ENCODE measurements at places on chromosomes 3 and 15.

GRCh38 chr15:33191591-33191990, 2.9 kb downstream of the FMN1 start:
- no peak for DNase-seq

- no peak for DNase-seq
These were observed 93.8 kb upstream of the RASGRP1 start for GRCh38 chr15:38658431-38658830.

DNA sequence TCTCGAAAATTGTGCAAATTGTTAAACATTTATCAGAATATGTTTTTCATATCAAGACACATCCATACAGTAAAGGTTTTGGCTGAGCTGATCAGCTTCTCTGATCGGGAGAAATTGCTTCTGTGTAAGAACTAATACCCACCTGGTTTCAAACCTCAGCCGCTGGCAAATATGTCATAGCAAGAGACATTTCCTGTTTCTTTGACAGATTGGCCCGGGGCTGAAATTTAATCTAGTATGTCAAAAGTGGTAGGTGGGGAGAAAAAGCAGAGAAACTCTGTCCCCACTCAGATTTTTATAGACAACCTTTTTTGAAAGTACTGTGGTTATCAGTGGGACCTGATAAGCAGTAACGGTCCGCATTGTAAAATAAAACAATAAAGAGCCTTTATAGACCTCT, 88.8 kb upstream of the SLC24A5 start:
- DNase-seq, result no peak

DNA sequence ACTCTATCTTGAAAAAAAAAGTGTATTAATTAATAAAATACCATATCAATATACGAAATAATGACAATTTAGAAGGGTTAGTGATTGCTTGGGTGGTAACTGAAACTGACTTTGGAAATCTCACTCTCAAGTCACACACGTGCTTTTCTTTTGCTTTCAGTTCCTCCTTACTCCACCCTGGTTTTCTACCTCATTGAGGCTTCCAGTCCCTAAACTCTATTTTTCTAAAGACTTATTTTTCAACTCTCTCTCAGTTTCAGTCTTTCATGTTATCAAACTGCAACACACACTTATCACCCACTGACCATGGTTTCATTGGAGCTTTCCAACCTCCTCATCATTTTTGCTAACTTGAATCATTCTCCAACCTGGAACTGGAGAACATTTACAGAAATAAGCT, 23.5 kb downstream of the IL12A start:
- no peak for DNase-seq

DNA sequence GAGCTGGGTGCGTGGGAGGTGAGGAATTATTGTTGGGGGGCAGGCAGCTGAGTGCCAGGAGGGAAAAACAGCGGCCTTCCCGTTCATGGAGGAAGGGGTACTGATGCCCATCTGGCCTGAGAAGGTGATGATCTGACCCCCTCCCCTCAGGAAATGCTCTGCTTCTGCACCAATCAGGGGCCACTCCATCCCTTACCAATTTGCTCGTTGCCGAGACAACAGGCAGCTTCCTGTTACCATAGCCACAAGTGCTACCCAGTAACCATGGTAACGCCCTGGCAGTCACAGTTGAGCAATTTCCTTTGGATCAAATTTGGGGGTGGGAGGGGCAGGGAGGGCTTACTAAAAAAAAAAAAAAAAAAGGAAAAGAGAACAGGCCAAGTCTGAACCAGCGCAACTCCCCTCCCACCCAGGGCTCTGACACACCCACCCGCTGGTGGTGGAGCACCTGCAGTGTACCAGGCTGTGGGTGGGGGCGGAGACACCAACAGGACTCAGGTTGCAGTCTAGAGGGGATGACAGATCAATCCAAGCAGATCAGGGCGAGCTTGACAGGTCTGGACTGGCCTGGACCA, 13.7 kb downstream of the CELF6 start:
- DNase-seq, result no peak

DNA sequence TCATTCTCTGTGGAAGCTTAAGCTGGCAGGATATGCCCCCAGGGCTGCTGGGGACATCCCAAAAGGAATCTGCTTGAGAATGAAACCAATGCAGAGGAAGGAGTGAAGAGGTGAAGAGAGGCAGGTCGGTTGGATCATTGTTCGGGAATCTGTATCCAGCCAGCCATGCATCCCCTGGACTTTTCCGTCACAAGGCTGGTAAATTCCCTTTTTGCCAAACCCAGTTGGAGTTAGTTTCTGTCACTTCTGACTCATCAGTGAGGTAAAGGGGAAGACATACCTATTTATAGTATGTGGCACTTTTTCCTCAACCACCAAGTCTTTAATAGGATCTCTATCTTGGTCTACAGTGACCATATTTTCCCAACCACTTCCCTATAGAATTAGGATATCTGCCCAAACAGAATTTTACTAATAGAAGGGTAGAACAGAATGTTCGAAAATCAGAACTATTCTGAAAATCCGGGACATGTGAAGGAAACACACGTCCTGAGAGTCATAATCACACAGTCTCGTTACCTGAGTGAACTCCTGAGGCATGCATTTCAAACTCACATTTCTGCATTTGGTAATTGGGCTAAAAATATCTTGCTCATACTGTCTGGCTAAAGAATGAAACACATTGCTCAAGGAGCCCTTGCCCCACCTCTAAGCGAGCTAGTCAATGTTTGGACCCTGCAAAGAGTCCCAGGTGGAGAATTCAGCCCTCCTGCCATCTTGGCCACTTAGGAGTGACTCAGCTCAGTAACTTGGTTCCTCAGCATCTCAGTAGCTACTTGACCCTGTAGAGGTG, 289.7 kb upstream of the ADAMTS9 start:
- DNase-seq, result no peak

DNA sequence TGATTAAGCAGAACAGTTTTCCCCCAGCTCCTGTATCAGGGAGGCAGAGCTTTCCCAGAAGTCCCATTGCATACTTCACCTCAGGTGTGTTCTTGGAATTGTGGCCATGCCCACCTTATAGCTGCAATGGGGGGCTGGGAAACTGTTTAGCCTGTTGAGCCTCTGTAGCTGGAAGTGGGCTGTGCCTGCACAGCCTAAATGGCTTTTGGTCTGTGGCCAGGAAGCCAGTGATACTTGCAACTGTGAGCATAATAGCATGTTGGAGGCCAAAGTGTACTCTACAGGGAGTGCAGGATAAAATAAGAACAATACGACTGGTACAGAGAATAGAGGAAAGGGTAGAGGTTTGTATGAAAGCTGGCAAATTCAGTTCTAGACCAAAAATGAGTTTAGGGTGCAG, 248.5 kb downstream of the PTPRG start:
- no peak for DNase-seq

GRCh38 chr3:127218454-127218922, 25.6 kb downstream of the PRR23E start:
- DNase-seq, result no peak

- DNase-seq, result peak; percentile 20
These were observed 452 bp upstream of the SV2B start for GRCh38 chr15:91099616-91099994.

DNA sequence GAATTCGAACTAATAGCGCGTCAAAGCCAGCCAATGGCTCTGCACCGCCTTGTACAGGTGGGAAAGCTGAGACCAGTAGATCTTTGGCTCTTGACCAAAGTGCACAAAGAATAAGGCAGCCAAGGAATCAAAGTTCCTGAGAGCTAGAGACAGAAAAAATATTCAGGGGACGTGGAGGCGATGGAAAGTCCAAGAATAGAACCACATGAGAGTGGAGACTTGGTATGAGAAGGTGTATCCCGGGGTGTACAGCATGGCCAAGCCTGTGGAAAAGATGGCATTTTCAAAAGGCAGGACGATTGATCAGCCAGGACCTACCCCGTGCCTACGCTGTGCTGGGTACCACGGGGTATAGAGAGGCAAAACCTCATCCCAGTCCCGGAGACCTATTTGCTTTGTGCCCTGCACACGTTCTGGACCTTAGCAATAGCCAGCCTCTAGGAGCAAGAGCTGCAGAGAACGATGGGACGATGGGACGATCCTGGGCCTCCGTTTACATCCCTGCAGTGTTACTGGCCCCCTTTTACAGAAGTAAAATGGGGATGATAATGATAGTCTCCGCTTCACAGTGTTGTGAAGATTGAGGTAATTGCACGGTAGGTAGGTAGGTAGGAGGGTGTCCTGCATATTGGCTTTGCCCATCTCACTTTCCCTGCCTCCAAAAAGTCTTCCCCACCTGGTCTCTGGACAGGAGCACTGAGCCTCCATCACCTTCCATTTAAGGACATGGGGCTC, 583 bp upstream of the RBSN start:
- no peak for DNase-seq

- no peak for DNase-seq
These were observed 112.3 kb downstream of the WDR76 start for GRCh38 chr15:43939070-43939469.

- no peak for DNase-seq
These were observed 1.0 kb upstream of the KLF15 start for GRCh38 chr3:126358038-126358815.

DNA sequence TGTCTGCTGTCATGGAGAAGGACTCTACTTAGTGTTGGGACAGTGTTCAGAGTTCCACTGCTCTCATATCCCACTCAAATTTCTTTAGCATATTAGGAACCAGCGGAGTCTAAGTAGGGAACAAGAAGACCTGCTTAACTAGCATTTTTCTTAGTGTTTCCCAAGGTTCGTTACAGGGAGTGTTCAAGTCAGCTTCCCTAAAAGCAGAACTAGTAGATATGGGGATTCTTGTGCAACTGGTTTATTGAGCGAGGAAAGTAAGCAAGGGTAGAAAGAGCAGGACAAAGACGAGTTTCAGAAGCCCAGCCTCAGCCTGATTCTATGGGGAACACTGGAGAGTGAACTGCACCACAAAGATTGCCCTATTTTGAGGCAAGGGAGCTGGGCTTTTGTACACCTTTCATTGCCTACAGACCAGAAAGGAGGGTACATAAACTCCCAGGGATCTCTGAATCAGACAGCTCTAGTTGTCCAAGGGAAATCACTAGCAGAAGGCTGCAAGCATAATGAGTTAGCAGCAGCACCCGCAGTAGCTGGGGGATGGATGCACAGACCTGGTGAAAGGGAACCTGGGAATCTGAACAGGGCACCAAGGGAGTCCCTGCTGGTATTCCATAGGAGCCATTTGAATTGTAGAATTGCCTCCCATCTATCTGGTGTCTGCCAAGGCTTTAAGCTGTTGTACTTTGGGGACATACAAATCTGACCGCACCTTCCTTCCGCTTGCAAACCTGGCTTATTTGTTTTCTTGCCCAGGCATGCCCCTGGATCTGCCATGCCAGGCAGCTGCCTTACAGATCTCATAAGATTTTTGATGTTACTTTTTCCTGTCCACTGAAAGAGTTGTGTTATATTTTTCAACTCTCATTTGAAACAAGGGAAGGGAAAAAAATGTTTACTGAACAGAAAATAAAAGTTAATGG, 15.1 kb downstream of the CMTM7 start:
- no peak for DNase-seq
